Esophagus squamous epithelium (tissue), 5 donors: ENCODE measurements at places on chromosomes 6 and 20.

DNA sequence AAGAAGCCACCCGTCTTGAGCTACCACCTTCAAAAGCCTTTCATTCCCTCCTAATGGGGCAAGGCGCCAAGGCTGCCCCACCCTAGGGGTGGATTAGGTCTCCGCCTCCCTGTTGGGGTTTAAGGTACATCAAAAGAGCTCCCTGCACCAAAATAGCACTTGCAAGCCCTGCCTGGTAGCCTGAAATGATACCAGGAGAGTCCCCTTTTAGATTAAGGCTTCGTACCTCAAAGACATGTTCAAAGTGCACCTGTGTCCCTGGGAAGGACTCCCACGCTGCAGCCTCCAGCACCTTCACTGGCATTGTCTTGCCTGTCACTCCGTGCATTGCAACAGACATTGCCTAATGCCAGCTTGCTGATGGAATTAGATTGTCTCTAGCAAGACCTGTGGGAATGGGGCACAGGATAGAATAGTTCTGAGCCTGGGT is 15.7 kb upstream of the CDKN1A start:
- no peak for DNase-seq

DNA sequence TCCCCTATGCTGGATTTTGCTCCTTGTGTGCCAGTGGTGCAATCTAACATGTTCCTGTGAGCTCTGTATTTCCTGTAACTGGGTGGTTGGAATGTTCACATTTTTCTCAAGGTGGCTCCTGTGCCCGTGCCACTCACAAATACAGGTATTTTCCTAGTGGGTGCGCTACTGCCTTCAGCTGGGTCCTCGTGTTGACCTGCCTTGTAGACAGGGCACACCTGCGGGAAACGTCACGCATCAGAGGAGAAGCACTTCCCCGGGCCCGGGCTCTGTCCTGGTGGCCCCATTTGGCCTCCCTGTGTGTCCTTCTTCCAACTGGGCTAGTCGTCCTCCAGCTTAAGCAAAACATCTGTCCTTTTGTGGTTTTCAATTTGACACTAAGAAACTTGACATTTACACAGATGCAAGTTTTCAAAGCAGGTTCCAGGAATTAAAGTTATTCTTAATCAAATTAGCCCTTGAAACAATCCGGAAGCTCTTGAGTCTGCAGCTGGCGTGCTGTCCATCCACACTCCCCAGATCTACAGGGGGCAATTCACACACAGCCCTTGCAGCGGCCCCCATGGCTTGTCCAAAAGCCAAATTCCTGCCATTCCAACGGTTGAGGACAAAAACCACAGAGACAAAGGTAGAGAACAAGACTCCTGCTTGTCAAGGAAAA is 275.1 kb downstream of the CDC5L start:
- DNase-seq: no peak

DNA sequence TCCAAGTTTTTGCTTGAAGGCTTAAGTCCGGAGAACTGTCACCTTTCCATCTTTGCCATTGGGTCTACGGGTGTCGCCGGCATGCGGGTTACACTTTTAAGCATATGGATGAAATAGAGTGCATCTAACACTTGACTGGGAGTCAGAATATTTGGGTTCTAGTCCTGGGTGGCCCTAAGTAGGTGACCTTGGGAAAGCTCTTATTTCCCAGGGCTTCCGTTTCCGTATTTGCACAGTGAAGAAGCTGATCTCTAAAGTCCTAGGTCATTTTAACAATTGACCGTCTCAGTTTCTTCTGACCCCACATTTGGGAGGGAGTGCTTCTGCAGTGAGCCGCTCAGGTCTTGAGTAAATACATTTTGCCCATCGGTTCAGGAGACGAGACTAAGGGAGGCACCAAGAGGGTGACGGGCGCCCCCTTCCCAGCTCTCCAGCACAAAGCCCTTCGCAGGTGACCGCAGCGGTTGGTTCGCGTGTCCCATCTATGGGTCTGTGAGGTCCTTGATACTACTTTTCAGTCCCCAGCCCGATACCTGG is 651 bp upstream of the BLTP3A start:
- DNase-seq: no peak

GRCh38 chr20:63133481-63134091 is 82.3 kb downstream of the YTHDF1 start:
- no peak for DNase-seq

- DNase-seq: no peak
Observed at GRCh38 chr20:47810721-47811347, 25.6 kb upstream of the SULF2 start.

DNA sequence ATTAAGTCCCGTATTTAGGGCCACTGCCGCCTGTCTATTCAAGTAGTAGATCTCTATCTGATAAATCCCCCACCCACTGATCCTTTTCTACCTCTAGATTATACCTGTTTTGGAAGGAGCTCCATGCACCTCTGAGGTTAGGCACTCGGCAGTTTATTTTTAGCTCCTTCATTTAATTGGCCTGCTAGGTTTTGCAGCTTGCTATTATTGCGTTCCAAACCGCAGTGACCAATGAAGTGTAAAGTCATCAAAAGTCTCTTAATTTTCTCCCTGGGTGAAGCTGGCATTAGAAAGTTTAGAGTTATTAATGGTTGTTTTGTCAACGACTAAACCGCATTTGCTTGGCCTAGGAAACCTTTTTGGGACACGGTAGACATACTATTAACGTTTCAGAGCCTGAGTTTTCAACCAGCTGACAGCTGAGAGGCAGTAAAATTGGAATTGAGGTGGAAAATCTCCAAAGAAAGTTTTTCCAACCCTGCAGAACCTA is 60.0 kb downstream of the RFPL4B start:
- DNase-seq: no peak

DNA sequence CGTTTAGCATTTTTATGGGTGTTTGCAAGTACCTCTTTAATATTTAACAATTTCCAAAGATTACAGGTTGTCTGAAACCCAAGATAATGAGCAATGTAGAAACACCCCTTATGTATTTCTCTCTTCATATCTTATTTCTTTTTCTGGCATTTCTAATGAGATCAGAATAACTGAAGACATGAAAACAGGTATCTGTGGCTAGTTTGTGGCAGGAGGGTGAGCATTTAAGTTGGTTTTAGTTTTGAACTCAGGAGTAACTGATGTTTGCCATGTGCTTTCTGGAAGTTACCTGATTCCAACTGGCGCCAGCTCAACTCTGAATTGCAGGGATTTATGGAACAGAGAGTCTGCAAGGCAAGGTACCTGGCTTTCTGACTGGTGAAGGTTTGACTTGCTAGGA is 35.4 kb upstream of the PRL start:
- DNase-seq: no peak

DNA sequence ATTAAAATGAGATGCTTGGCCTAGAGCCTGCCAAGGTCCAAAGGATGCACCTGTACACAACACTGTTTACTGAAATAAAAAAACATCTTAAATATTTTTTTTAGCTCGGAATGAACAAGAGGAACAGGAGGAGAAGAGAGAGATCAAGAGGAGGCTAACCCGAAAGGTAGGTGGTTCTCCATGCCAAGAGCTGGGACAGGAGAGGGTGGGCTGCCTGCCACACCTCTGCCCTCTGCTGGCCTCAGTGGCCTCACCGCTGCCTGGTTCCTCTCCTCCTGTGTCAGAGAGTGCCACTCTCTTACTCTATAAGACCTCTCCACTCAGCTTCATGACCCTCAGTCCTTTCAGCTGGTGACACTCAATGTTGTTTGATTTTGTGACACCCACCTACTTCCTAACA is 50.2 kb downstream of the TBC1D7 start:
- no peak for DNase-seq

GRCh38 chr6:3291987-3292386 is 33.2 kb downstream of the PSMG4 start:
- DNase-seq: no peak

GRCh38 chr20:63555661-63556381 is 1.9 kb downstream of the FNDC11 start:
- DNase-seq: no peak

- no peak for DNase-seq
Observed at GRCh38 chr6:75285283-75285639, 669 bp upstream of the TMEM30A start.

- no peak for DNase-seq
Observed at GRCh38 chr6:129801909-129802308, 59.2 kb downstream of the TMEM244 start.

DNA sequence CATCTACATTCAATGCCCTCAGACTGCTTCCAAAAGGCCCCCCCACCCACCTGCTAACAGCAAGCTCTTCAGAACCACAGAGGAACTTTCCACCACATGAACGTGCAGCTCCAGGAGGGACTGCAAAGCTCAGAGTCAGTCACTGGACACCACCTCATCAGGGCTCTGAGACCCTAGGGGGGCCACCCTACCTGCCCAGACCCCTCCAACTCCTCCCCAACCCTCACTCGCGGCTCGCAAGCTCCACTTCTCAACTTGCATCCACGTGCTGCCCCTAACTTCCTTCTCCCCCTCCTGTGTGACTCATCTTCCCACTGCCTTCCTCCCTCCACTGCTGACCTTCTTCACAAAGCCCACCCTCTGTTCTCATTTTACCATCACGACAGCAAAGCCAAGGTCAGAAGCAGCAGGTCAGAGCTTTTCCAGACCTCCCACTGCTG is 6.5 kb downstream of the MBOAT1 start:
- no peak for DNase-seq

GRCh38 chr6:137002505-137002904 is 42.3 kb downstream of the IL20RA start:
- DNase-seq: no peak

DNA sequence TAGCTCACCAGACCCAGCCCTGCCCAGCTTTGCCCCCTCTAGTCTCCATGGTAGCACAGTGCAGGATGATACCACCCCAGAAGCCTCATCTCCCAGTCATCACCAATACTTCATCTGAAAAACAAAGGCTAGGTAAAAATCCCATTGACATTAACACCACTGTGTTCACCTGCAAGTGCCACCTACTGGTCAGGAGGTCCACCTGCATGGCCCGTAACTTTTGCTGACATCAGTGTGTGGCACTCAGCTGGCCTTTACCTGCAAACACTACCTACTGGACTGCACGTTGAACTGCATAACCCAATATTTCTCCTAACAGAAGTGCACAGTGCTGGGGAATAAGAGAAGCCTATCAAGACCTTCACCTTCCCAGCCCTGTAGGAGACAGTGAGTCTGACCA is 234.7 kb upstream of the ADGRB3 start:
- no peak for DNase-seq

DNA sequence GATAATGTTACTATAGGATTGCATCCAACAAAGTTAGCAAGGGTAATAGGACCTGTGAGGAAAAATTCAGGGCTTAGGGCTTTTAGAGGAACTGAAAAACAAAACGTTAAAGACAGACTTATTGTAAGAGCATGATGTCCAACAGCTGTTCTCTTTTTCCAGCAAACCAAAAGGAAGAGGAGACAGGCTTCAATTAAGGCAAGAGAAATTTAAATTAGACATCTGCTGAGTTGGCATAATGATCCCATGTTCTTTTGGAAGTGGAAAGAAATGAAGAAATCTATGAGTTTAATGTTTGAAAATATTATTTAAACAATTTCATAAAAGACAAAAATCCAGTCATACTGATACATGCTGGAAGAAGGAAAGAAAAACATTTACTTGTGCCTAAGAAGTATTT is 95.7 kb upstream of the HMGCLL1 start:
- no peak for DNase-seq

DNA sequence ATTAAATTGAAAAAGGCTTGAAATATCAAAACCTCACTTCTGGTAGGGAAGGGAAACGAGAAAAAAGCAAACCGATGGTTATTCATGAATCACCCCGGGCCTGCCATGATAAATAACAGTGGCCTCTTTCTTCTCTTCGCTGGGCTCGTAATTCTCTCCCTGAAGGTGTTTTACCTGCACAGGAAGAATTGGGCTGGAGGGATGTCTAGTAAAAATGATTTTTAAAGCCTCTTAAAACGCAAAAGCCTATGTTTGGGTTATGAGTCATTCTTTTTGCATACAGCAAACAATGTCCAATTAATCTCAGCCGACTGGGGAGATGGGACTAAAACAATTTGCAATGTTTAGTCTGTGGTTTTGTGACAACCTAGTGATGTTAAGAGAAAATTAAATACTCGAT is 16.8 kb downstream of the LINC00237 start:
- DNase-seq: no peak

GRCh38 chr6:75246386-75246785 is 2.8 kb upstream of the COX7A2 start:
- DNase-seq: no peak
